AG04450 (cell line): ENCODE measurements at places on chromosomes 3 and 15. TPM values are rescaled to one million over a fixed set of nuclear protein-coding genes. Genes with fewer than 3 reads are reported as not detected.
A peak's percentile ranks its signal among the peaks of the same experiment; 100 is the strongest.

DNA sequence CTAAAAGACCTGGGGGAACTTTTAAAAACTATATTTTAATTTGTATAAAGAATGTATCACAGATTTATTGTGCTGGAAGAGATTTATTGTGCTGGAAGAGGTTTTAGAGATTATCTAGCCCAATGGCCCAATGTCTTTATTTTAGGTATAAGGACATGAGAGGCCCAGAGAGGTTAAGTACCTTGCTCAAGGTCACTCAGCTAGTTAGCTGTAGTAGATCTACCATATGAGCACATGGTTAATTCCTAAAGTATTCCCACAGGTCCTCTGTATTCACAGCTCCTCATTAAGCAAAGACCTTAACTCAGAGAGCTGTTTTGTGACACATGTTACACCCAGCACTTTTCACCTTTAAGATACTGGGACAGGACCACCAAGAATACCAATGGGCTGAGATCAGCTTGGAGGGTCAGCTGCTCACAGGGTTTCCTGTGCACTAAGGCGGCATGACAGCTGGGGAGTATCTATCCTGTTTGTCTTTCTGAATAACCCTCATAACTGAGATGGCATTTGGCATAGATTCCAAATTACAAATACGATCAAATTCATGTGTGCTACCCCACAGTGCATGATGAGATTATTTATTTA lies 143.1 kb upstream of the TBL1XR1 start:
- no peak for DNase-seq

DNA sequence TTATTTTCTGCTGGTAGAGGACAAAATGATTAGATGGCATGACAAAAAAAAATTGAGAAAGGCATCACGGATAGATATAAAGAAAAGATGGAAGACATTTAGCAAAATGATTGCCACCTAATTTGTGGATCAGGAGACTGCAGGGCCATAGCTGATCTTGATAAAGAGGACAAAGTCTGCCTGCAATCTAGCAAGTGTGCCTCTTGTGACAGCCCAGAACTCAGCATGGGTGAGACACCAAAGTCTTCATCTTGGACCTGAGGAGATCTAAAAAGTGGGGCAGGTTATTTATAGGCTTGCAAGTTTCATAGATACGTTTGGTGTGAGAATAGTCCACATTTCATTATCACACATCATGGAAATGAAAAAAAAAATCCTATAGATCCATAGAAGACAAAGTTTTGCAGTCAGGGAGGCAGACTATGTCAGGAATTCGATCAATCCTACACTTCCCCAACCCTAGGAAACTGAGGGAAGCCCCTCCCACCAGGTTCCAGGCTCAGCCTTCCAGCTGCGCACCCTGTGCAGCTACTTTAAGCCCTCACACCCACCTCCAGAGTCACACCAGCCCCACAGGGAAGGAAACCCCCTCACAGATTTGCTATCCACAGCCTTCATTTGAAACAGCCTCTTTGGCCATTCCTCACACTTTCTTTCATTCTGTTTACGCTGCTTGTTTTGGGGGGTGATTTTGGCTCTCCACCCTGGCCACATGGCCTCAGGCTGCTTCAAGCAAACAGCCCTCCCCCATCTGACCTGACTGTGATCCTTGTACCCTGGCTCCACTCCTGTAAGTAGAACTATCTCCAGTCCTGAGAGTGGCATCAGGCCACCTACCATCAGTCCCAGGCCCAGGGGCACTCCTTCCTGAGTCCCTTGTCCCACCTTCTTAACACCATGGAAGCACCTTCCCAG lies 28.1 kb upstream of the KLHL6 start:
- no peak for DNase-seq

ZNF660 gene
- polyA plus RNA-seq = 2.1 and 2.8 TPM in 2 replicates

DNA sequence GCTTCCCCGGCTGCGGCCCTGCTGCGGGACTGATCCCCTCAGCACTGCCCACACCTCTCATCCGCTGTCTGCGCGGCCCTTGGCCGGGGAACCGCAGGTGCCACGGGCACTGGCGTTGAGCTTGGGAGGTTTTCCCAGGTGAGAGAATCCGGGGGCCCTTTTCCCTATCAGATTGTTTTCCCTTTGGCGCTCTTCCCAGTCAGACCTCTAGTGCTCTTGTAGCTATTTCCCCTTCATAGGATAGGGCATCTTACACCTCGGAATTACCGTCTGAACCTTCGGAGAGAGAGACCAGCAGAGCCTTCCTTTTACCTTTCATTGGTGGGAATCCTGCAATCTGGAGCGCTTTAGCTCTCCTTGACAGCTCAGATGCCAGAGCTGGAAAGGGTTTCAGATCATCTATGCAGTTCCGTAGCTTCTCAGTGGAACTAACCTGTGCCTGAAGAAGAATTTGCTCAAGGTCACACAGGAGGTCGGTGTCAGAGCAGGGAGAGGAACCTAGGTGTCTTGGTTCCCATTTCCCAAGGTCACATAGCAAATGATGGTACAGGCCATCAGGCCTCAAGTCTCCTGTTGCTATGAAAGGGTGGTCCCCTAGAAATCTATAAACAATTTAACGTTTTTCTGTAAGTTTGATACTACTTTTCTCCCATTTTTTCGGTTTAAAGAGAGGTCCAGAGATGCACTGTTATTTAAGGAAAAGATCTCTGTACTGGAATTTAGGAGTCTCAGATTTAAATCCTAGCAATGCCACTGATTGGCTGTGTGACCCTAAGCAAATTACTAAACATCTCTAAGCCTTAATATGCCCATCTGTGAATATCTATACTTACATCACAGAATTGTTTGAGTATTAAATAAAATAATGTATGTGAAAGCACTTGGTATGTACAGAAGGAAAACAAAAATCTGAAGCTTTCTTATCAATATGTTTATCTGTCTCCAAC lies 916 bp downstream of the IDH3A start:
- no peak for DNase-seq

OXTR gene
- 57.2 and 58.7 TPM in 2 replicates for polyA plus RNA-seq

- DNase-seq = peak; percentile 3
Observed at GRCh38 chr3:52570076-52570475, 33.7 kb downstream of the UQCC5 start.
